GF-D8 (cell line): ENCODE measurements at places on chromosomes 5 and 9.

DNA sequence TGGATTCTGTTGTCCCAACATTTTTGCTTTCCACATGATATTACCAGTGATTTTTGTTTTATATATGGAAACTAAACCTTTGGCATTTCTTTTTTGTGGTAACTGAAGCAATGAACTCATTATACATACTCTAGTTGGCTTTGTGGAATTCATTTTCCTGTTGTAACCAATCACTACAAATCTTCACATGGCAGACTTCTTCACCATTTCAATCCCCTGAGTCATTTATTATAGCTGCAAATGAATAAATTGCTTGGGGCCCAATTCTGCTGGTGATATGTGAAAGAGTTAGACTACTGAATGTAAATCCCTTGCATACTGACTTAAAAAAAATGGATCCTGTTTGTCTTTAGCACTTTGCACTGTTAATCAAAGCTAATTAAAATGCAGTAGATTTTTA, 1709.6 kb upstream of the WWC1 start:
- DNase-seq: no peak

DNA sequence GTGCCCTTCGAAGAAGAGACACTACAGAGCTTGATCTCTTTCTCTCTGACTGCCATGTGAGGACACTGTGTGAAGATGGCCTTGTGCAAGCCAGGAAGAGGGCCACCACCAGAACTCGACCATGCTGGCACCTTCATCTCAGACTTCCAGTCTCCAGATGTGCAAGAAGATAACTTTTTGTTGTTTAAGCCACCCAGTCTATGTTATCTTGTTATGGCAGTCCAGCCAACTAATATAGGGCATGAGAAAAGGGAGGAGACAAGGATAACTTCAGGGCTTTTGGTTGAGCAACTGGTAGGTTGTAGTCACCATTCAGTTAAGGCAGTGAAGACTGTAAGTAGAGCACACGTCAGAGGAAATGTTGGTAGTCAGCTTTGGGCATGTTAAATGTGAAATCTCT, 515.5 kb downstream of the CSNK1G3 start:
- DNase-seq: no peak

DNA sequence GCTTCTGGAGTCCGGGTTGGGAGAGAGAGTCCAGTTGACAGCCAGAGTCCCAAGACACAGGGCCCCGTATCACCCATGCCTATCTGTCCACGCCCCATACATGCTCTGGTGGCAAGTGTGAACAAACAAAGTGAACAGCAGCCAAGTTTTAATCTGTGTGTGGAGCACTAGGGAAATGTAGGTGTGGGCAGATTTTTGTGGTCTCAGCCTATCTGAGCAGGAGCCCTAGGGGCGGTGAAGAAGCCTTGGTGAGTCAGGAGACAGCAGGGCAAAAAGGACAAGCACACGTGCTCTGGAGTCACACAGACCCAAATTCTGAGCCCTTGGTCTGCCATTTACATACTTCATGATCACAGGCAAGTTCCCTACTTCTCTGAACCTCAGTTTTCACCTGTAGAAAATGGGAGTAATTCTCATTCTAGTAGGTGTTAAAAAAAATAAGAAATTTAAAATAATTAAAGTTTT, 23.2 kb downstream of the EGR1 start:
- no peak for DNase-seq

GRCh38 chr5:40486437-40487275, 193.1 kb upstream of the PTGER4 start:
- DNase-seq: peak; percentile 21

DNA sequence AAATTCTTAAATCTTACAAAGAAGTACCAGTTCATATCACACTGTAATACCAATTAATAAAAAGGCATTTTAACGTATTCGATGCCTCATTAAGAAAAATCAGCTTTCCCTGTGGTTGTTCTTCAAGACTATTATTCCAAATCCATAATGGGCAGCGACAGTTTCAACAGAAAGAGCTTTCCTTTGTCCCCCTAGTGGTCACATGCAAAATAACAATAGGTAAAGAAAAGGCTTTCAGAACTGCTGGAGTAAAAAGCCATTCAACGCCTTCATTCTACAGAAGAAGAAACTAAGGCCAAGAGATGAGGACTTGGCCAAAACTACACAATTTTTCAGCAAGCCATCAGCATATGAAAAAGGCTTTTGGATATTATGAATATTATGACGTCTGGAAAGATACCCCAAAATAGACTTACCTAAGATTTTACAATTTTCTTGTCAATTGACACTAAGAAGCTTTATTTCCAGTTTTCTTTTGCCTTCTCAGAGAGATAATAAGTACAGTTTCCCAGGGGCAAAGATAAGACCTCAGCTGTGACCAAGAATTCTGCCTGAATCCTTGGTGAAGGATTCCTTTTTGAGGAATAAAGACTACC, 6.7 kb upstream of the CDH6 start:
- DNase-seq: no peak

DNA sequence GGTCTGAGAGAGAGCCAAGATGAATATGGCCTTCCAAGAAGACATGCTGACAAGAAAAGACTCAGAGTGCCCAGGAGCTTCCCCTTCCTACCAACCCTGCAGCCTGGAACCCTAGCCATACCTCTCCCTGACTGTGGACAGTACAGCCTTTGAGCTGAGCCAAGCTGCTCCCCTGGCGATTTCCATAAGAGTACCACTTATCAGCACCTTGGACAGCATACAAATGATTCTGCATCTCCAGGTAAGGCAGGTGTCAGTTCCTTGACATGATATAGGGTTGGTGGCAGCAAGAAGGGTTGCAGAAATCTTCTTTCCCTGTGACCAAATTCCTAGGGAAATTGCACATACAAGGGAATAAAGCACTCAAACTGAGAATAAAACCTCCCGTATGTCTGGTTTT, 58.3 kb downstream of the MFAP3 start:
- DNase-seq: no peak

GRCh38 chr9:131685753-131686706, 53.8 kb downstream of the RAPGEF1 start:
- DNase-seq: no peak

DNA sequence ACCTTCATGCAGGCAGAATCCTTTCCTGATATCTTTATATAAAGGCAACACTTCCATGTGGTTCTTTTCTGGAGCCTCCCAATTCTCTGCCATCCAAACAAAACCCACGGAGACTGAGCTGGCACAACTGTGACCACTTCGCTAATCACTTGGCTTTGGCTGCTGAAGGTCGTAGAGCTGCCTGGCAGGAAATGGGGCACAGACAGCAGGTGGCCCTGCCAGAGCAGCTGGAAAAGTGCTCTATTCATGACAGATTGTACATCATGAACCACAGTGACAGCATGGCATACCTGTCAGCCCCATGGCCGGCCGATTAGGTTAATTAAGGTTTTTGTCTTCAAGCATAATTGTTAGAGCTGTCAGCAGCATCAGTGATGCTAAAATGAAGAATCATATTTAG, 141.9 kb upstream of the ANKRD55 start:
- no peak for DNase-seq

DNA sequence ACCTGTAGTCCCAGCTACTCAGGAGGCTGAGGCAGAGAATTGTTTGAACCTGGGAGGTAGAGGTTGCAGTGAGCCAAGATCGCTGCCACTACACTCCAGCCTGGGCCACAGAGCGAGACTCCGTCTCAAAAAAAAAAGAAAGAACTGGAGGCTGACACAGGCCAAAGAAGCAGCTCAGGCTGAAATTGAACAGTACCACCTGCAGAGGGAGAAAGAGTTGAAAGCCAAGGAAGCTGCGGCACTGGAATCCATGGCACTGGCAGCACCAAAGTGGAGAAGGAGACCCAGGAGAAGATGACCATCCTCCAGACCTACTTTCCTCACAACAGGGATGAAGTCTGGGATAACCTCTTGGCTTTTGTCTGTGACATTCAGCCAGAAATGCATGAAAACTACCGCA, 11.3 kb upstream of the TMEM141 start:
- DNase-seq: no peak

DNA sequence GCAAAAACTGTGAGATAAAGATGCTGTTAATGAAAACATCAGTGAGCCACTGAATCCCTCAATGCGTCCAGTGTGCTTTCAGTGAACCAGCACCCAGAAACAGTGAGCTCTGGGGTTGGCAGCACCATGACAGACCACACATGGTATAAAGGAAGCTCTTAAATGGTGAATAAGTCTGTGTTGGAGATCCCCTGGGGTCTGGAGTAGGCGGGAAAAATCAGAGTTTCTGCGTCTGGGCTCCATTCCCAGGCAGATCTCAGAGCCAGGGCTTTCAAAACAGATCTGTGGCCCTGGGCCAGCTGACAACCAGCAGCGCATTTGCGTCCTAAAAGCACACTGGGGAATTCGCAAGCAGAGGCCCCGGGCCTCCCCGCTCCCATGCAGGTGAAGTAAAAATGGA, 233.5 kb downstream of the FRMD3 start:
- no peak for DNase-seq

GRCh38 chr9:137147091-137147792, 8.3 kb downstream of the GRIN1 start:
- no peak for DNase-seq

DNA sequence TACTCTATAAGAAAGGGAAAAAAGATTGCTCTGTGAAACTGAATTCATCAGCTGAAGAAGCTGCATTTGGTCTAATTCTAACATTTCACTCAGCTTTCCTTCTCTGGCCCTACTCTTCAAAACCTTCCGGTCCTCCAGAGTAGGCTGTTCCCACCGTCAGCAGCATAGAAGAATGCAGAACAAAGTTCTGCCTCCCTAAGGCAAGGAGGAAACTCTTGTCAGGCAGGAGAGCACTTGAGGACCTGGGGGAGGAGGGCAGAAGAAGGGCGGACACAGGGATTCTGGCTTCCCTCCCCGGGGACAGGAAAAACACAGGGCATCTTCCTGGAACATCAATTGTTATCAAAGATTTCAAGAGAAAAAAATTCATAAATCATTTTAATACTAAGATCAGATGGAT, 69.2 kb upstream of the SHB start:
- DNase-seq: no peak

- DNase-seq: no peak
Observed at GRCh38 chr5:81878333-81878732, 93.5 kb upstream of the ATG10 start.

GRCh38 chr5:120805131-120805530, 341.0 kb downstream of the PRR16 start:
- no peak for DNase-seq

DNA sequence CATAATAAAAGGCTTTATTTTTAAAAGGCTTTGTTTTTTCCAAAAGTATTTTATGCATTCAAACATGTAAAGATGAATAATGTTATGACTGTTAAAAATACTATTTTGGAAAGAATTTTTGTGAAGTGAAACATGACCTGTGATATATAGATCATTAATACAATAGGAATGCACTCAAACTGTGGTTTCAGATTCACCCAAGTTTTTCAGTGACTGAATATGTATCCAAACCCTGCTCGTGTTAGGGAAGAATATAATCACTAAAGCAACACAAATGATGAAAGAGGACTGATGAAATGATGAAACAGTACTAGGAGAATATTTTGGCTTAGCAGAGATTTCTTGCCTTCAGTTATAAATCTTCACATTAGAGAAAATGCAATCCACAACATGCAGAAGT, 278.0 kb downstream of the ADAMTS6 start:
- DNase-seq: no peak

GRCh38 chr5:58490402-58491050, 709 bp upstream of the GAPT start:
- peak; percentile 42 for DNase-seq

GRCh38 chr5:60141119-60141518, 247.6 kb upstream of the PDE4D start:
- no peak for DNase-seq

- DNase-seq: no peak
Observed at GRCh38 chr5:118952992-118953651, 35.2 kb downstream of the DTWD2 start.

- DNase-seq: no peak
Observed at GRCh38 chr9:77575785-77576184, 72.3 kb downstream of the GNA14 start.

- no peak for DNase-seq
Observed at GRCh38 chr9:110887276-110887675, 151.0 kb downstream of the LPAR1 start.

DNA sequence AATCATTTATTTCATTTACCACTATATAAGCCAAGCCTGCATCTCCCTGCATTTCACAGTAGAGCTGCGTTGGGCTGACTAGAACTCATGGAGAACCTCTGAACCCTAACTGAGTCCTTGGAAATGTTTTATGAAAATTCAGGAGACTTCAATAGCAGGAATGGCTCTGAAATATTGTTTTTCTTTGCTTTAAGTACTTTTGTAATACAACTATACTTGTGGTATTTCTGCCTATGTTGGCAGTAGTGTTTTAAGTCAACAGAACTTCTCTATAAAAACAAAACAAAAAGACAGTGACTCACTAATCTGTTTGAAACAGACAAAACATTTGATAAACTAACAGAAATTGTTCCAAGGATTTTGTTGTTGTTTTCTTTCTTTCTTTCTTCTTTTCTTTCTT, 489.2 kb upstream of the MEF2C start:
- DNase-seq: no peak
